ENCODE measurements at places on chromosomes 7 and 10. TPM values are rescaled to one million over a fixed set of nuclear protein-coding genes. Genes with fewer than 3 reads are reported as not detected.
A peak's percentile ranks its signal among the peaks of the same experiment; 100 is the strongest.

The CHAT gene
- total RNA-seq, result not detected

The TIAL1 gene
- 65.4 TPM for total RNA-seq

GRCh38 chr7:24981171-24981951 lies 1.4 kb upstream of the OSBPL3 start:
- DNase-seq, result peak; percentile 64

- no peak for DNase-seq
These were observed 62.1 kb downstream of the TPST1 start for GRCh38 chr7:66267249-66267648.

DNA sequence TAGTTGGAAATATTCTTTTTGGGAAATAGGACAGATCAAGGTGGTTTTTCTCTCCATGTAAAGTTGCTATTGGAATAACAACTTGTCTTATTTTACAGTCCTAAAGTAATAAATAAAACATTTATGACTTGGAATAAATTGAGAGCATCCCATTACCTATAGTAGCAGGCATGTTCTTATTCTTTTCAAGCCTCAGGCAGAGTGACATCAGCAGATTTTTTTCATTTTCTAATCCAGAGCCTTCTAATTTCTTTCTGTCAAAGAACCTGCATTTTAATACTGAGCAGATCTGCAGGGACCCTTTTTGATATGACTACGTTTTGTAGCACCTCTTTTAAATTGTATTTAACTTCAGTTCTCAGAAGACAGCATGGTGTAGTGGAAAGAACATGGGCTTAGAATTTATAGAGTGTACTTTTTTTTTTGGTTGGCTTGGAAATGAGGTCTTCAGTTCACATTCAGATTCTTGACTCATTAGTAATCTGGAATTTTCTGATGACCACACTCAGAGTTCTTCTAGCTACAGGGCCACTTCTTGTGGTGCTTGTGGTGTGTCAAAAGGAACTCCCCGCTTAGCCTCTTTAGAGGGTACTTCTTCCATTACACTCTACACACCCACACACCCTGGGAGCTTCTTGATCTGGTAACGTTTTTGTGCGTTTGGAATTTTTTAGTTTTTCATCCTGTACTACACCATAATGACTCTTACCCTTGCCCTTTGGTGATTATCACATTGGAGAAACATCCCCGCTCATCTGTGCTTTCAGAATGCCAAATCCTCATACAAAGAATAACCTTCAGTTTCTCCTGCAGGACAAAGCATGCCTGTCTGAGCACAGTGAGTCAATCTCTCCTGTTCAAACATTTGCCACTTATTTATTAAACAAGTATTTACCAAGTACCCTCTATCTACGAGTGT lies 34.6 kb downstream of the AGK start:
- DNase-seq, result peak; percentile 95

- DNase-seq, result no peak
These were observed 12.4 kb upstream of the ZNF862 start for GRCh38 chr7:149825567-149826343.

DNA sequence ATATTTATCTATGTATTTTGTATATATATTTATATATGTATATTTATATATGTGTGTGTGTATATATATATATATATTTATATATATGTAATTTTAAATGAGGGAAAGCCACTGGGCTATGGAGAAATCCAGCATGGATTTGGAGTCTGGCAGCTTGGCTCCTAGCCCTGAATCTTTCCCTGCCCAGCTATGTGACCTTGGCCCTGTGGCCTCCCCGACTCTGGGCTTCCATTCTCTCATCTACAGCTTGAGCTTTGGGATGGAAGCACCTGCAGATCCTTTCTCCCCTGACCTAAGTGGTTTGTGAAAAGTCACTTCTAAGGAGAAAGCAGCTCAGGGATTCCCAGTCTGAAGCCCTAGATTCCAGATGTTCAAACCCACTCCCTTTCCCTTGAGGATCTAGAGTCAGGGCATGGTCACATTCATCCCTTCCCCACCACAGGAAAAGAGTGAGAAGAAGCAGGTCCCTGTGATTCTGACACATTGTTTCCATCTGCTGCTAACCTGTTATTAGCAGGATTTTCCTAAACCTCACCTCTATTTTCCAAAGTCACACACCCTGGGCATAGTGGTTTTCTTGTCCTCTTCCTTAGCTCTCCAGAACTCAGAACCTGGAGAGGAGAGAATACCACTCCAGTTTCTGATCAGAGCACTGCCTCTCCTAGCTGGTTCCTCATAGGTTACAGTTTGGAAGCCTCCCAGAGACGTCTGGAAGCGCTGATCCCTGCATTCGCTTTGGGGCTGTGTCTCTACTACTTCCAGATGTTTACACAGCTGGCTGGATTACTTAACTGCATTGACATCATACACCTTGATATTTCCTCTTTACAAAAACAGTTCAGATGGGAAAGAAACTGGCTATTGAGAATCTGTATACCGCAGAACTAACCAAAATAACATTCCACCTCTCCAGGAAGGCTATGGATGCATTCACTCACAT lies 327.5 kb upstream of the ZMIZ1 start:
- DNase-seq, result peak; percentile 37

DNA sequence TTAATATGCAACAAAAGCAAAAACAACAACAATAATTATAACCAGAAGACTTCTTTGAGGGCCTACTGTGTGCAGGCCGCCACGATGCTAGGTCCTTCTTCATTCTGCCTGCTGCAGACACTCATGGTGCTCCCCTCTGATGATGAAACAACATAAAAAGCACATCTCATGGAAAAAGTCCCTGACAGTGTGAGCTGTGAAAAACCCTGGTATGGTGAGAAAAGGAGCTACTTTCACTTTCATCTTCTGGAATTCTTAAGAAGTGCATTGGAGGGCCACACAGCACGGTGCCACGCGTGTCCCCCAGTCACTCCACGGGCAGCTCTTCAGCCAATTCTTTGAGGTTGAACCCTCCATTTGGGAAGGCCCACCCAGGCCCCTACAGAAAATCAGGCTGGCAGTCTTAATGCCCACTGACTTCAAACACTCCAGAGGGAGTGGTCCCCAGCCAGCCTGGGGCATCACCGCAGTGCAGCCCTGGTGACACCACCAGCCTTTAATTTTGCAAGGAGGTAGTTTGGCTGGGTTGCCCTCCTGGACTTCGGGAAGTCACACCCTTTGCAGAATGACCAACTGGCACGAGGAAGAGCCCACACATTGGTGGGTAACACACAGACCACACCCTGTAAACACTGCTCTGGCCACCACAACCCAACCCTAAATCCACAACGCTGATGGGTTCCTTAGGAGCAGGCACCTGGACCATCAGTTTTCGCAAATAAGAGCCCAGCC lies 7.7 kb downstream of the KCNMA1 start:
- no peak for DNase-seq

- DNase-seq, result no peak
These were observed 33.9 kb upstream of the ARL4A start for GRCh38 chr7:12653518-12653917.

The FGL2 gene
- total RNA-seq, result not detected

- no peak for DNase-seq
These were observed 64.3 kb upstream of the MDFIC start for GRCh38 chr7:114857605-114858004.

DNA sequence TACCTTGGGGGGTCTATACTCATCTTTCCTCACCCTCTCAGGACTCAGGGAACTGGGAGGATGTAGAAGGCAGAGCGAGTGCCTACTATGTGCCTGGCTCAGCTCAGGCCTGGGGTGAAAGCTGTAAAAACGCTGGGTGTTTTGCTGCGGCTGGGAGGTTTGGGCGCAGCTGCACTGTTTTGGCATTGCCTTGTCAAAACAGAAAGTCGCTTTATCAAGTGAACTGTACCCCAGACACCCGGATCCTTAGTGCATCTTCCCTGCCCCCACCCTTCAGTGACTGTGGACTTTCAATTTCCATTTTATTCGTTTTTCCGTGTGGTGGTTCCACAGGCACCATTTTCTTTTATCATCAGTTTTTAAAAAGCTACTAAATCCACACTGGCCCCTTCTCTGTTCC lies 86.7 kb upstream of the ZNF716 start:
- no peak for DNase-seq

The NEUROG3 gene
- total RNA-seq, result not detected

- no peak for DNase-seq
These were observed 31.8 kb downstream of the CRHR2 start for GRCh38 chr7:30650421-30650808.

DNA sequence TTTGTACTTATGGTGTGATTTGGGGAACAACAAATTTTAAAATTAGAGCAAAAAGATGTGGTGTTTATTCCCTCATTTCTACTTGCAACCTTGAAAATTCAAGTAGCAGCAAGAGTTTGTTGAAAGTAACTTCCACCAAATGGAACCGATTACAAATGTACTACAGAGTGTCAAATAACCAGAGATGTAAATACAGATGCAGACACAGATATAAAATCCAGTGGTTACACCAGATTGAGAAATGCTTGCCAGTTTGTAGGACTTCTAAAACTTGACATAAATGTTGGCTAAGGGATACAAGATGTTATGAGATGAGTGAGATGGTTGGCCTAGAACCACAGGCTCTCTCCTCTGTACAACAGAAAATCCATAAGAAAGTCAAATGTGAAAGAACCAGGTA lies 162.1 kb downstream of the DIP2C start:
- no peak for DNase-seq

The ANXA8 gene
- 0.88 TPM for total RNA-seq

- DNase-seq, result no peak
These were observed 11.1 kb upstream of the CAMK2B start for GRCh38 chr7:44336491-44336890.

DNA sequence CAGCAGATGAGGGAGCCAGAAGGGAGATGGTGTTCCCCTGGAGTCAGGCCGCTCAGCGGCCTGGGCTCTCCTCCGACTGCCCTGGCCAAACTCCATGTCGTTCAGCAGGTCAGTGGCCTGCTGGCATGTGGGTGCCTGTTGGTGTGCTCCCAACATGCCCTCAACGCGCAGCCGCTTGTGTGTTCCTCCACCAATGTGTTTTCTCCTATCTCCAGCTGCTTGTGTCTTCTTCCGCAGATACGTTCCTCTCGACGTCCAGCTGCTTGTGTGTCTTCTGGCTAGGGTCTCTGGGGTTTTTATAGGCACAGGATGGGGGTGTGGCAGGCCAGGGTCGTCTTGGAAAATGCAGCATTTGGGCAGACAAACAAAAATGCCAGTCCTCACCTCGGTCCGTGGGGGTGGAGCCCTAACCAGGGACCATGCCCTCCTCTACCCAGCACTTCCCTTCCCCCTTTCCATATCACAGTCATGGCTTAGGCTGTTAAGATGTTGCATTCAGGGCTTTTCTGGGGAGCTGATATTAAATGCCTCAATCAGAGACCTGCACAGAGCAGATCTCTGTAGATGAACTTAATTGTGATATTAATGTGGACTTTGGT lies 111.6 kb downstream of the TMEM178B start:
- DNase-seq, result no peak

GRCh38 chr10:125283836-125284614 lies 123.7 kb upstream of the CTBP2 start:
- DNase-seq, result no peak

The SRRM3 gene
- 1.4 TPM for total RNA-seq
